Natural killer cell treated with Interleukin-12 subunit alpha and Interleukin-12 subunit beta and Interleukin-15 and Interleukin-18, amount 100 ng/mL, for 72 hours (primary cell): ENCODE measurements at places on chromosomes 11 and 22. TPM values are rescaled to one million over a fixed set of nuclear protein-coding genes. Genes with fewer than 3 reads are reported as not detected.

DNA sequence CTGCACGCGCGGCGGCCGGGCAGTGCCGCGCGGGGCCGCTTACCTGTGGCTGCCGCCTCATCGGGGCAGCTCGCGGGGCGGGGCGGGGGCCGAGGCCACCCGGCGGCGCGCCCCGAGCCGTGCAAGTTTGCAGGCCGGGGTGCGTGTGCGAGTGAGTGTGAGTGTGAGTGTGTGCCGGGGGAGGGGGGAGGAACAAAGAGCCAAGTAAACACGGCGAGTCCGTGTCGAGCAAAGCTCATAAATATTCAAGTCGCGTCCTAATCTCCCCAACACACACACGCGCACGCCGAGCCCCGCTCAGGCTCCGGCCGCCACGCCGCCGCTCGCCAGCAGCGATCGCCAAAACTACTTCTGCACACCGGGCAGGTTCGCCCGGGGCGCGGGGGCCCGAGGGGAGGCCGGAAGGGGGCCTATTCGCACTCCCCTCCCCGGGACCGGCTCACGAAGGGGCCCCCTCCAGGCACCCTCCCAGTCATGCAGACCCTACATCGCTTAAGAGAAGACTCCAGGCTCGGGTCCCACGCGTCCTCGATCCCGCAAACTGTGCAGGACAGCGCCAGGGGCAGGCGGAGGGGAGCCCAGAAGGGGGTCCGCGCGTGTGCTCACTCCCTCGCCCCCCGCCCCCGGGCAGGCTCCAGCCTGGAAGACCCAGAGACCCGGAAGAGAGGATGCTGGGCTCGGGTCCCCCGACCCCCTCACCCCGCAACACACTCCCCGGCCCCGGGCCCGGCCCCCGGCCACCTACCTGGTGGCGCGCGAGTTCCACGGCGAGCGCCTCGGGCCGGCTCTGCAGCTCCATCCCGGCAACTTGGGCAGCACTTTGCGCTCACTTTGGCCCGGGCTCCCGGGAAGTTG is 827 bp downstream of the PHF21B start:
- peaks cover 43% of the 10 kb centered on the region for H3K27me3 ChIP-seq
- DNase-seq = no peak
- no peak overlapping the region for H3K27ac ChIP-seq
- H3K36me3 ChIP-seq = peaks cover 6% of the 10 kb centered on the region

DNA sequence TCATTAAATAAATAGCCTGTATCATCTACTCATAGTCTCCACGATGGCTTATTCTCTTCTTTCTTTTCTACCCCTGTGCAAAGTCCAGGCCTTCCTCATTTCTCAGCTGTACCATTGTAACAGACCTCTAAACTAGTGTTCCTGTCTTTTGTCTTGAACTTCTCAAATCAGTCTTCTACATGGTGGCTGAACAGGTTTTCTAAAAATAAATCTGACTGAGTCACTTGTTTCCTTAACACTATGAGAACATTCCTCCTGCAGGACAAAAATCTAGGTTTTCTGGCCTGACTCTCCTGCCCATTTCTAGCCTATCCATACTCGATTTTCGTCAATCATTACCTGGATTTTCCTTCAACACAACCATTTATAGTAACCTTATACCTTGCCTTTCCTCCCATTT is 1080.8 kb upstream of the TENM4 start:
- H3K4me3 ChIP-seq = no peak overlapping the region
- no peaks in the 10 kb centered on the region for H3K27me3 ChIP-seq
- H3K4me1 ChIP-seq = no peaks in the 10 kb centered on the region
- DNase-seq = no peak
- no peak overlapping the region for H3K27ac ChIP-seq
- peaks cover 4% of the 10 kb centered on the region for H3K36me3 ChIP-seq

DNA sequence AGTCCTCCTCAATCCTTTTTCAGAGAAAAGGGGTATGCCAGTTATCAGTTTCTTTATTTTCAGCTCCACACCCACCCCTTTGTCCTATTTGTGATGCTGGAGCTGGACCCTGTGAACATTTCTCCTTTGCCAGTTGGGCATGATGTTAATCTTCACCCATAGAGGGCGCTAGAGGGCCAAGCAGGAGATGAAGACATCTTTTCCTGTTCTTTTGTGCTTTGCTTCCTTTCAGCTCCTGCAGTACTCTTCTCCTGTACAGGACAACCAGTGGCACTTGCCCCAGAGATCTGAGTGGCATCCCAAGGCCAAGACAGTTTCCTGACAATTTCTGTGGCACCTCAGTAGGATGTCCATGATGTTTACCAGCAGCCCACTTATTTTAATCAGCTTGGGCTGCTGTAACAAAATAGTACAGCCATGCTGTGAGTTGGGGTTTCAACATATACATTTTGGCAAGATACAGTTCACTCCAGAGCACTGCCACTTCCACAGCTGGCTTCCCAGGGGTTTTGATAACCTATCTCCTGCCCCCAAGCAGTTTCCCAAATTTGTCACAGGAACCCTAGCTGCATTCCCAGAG is 4.6 kb downstream of the SAA2 start:
- no peaks in the 10 kb centered on the region for H3K36me3 ChIP-seq
- H3K4me1 ChIP-seq = peaks cover 2% of the 10 kb centered on the region
- peaks cover 14% of the 10 kb centered on the region for H3K27me3 ChIP-seq
- no peak overlapping the region for H3K4me3 ChIP-seq
- peak; percentile 69 for DNase-seq

GRCh38 chr22:23113847-23114720 is 27.7 kb downstream of the RSPH14 start:
- H3K4me3 ChIP-seq = no peak overlapping the region
- H3K27me3 ChIP-seq = no peaks in the 10 kb centered on the region
- no peaks in the 10 kb centered on the region for H3K36me3 ChIP-seq
- no peak overlapping the region for H3K27ac ChIP-seq
- no peaks in the 10 kb centered on the region for H3K4me1 ChIP-seq
- no peak for DNase-seq

The ELF5 gene
- total RNA-seq = not detected

The MMP12 gene
- not detected for total RNA-seq

GRCh38 chr22:45785458-45785857 is 113.8 kb downstream of the ATXN10 start:
- DNase-seq = no peak
- H3K27ac ChIP-seq = no peak overlapping the region
- H3K4me3 ChIP-seq = no peak overlapping the region
- H3K27me3 ChIP-seq = no peaks in the 10 kb centered on the region
- H3K36me3 ChIP-seq = peaks cover 5% of the 10 kb centered on the region

GRCh38 chr11:91869686-91870085 is 354.9 kb upstream of the FAT3 start:
- H3K27me3 ChIP-seq = no peaks in the 10 kb centered on the region
- H3K4me3 ChIP-seq = no peak overlapping the region
- no peaks in the 10 kb centered on the region for H3K4me1 ChIP-seq
- no peak for DNase-seq

GRCh38 chr11:30171661-30172060 is 59.2 kb upstream of the FSHB start:
- no peak for DNase-seq
- H3K4me3 ChIP-seq = no peak overlapping the region
- no peak overlapping the region for H3K27ac ChIP-seq
- no peaks in the 10 kb centered on the region for H3K4me1 ChIP-seq
- peaks cover 4% of the 10 kb centered on the region for H3K27me3 ChIP-seq

GRCh38 chr22:19696504-19697276 is 17.6 kb upstream of the SEPTIN5 start:
- DNase-seq = no peak
- no peak overlapping the region for H3K4me3 ChIP-seq
- no peaks in the 10 kb centered on the region for H3K36me3 ChIP-seq
- peaks cover 13% of the 10 kb centered on the region for H3K27me3 ChIP-seq
- H3K27ac ChIP-seq = no peak overlapping the region

GRCh38 chr11:81278991-81279390 is 1454.7 kb downstream of the FAM181B start:
- no peak overlapping the region for H3K4me3 ChIP-seq
- H3K4me1 ChIP-seq = no peaks in the 10 kb centered on the region
- peaks cover 5% of the 10 kb centered on the region for H3K36me3 ChIP-seq
- no peak overlapping the region for H3K27ac ChIP-seq

- no peak overlapping the region for H3K27ac ChIP-seq
- no peaks in the 10 kb centered on the region for H3K36me3 ChIP-seq
- DNase-seq = no peak
- H3K4me3 ChIP-seq = no peak overlapping the region
Measured at GRCh38 chr11:132200353-132200936, 830.0 kb downstream of the NTM start.

GRCh38 chr11:10639350-10639749 is 54.2 kb downstream of the IRAG1 start:
- H3K4me3 ChIP-seq = no peak overlapping the region
- H3K27me3 ChIP-seq = peaks cover 2% of the 10 kb centered on the region
- no peaks in the 10 kb centered on the region for H3K4me1 ChIP-seq
- DNase-seq = no peak
- no peak overlapping the region for H3K27ac ChIP-seq
- H3K36me3 ChIP-seq = no peaks in the 10 kb centered on the region

- DNase-seq = no peak
- no peak overlapping the region for H3K27ac ChIP-seq
- peaks cover 6% of the 10 kb centered on the region for H3K4me1 ChIP-seq
- H3K36me3 ChIP-seq = peaks cover 21% of the 10 kb centered on the region
Measured at GRCh38 chr11:94449029-94449428, 44.6 kb downstream of the MRE11 start.

DNA sequence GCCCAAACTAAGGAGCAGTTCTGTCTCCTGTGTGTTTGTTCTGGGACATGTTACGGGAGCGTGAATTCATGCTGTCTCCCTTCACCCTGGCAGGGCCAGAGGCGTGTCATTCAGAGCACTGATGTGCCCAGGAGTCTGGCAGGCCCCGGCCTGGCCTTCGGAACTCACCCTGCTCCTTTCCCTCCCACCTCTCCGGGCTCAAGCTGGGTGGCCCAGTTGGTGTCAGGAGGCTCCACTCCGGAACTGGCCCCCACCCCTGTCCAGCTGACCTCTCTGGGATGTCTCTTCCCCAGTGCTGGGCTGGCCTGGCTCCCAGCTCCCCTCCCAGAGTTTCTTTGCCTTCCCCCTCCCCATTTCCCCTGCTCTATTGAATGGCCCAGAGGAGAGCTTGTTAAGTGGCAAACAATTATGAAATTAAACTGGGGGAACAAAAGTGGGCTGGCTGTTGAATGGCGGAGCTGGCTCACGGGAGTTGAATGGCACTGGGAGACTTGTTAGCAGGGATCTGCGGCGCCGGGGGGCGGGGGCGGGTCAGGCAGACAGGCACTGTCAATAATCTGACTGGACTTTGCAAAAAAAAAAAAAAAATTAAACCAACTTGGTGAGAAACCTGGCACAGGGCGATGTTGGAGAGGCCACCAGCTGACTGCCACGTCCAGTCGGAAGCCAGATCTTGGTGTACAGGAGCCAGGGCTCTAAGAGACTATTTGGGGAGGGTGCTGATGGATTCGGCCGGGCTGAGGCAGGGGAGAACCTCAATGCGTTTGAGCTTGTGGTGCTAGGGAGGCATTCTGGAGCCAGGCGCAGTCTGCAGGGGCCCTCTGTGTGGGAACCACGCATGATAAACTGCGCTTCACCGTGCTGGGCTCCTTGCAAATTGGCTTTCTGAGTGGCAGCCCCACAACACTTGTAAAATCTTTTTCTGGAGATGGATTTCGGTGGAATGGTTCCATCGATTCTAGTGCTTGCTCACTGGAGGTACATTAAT is 1.3 kb downstream of the MPPED1 start:
- no peaks in the 10 kb centered on the region for H3K36me3 ChIP-seq
- peaks cover 50% of the 10 kb centered on the region for H3K27me3 ChIP-seq
- no peak overlapping the region for H3K27ac ChIP-seq
- H3K4me1 ChIP-seq = no peaks in the 10 kb centered on the region
- DNase-seq = no peak

The BATF2 gene
- total RNA-seq = not detected

- no peak overlapping the region for H3K4me3 ChIP-seq
- no peak for DNase-seq
- peaks cover 9% of the 10 kb centered on the region for H3K4me1 ChIP-seq
- H3K27ac ChIP-seq = no peak overlapping the region
- no peaks in the 10 kb centered on the region for H3K27me3 ChIP-seq
- H3K36me3 ChIP-seq = no peaks in the 10 kb centered on the region
Measured at GRCh38 chr22:30894371-30894740, 74.2 kb downstream of the MORC2 start.

The SCGB2A2 gene
- not detected for total RNA-seq
